ENCODE measurements at places on chromosomes 12 and 14.

DNA sequence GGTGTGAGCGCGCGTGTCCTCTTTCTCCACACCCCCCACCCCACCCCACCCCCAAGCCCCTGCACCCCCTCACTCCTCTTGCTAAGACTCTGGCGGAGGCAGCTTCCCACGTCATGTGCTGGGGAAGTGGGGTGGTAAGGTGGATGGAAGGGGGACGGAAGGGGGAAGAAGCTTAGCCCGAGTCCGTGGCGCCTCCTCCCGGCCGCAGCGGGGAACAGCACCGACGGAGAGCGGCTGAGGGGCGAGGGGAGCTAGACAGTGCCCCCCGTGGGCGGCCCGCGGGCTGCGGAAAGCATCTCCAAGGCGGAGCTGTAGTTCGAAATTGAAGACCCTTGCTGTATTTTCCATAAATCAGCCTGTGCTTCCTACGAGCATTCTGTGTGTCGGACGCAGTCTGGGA, 588 bp upstream of the GRIN2B start:
- DNase-seq, result no peak

DNA sequence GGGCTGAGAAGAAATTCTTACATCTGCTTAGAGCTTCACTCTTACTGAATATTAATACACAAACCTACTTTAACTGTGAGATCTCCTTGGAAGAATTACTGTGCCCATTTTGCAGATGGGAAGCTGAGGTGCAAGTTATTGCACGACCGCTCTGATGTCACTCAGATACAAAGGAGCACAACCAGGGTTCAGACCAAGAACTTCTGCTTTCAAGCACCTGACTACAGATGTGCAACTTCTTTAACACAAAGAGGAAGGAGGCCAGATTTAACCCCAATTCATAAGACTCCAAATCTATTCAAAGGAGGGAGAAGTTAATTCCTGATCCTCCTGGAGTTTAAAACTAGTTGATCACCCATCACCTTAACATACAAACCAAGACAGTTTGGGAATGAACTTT, 232.6 kb downstream of the VRK1 start:
- no peak for DNase-seq

DNA sequence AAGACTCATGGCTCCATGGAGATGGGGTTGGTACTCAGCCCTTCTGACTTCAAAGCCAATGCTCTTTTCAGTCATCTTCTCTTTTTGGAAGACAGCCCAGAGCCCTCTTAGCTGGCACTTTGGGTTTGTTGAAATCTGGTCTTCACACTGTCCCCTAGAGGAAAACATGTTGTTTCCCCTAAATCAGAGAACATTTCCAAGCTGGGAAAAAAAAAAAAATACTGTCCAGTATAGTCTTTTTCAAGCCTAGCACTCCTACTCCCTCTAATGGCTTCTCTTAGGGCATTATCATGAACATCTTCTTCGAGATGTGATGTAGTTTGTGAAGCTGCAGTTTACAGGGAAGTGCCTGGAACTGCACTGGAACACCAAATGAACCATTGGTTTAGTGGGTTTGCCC, 3.0 kb upstream of the ZC3H14 start:
- DNase-seq, result peak; percentile 25

GRCh38 chr14:101708853-101709532, 52.5 kb upstream of the PPP2R5C start:
- DNase-seq, result no peak

- DNase-seq, result no peak
These were observed 57.9 kb downstream of the GNS start for GRCh38 chr12:64701283-64701682.

DNA sequence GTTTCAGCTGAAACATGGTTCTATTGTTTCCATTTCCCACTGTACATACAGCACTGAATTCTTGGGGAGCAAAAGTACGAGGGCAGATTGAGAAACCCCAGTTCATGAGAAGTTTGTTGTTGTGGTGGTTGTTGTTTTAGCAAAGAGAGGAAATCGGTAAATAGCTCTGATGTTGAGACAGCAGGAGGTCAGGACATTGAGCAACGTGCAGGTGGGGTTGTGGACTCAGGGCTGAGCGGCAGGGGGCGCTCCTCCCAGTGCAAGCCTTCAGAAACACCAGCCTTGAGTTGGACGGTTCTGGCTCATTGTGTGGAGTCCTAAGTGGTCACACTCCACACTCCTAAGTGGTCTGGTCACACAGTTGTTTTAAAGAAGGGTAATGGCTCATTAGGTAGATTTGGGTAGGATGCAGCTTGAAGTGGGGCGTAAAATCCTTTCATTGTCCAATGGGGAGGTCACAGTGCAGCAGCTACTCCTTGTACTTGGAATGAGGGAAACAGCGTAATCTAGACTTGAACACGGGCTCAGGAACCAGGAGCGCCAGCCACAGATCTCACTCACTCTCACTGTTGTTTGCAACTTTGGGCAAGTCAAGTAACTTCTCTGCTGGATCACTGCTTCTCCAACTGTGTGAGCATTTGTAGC, 14.5 kb upstream of the PWP1 start:
- DNase-seq, result no peak

DNA sequence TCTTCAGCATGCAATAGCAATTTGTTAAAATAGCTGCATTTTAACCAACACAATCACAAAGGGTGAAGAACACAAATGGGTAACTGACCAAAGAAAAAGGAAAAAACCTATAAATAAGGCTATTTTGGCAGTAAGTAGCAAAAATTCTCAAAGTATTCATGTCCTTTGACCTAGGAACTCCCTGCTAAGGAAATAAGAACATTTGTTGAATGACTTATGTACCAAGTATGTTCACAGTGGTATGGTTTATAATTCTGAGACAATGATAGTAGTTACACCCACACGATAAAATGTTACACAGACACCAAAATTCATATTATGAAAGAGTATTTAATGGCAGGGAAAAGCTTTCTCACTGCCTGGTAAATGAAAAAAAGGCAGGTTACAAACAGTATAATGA, 16.9 kb downstream of the CCDC88C start:
- DNase-seq, result no peak

DNA sequence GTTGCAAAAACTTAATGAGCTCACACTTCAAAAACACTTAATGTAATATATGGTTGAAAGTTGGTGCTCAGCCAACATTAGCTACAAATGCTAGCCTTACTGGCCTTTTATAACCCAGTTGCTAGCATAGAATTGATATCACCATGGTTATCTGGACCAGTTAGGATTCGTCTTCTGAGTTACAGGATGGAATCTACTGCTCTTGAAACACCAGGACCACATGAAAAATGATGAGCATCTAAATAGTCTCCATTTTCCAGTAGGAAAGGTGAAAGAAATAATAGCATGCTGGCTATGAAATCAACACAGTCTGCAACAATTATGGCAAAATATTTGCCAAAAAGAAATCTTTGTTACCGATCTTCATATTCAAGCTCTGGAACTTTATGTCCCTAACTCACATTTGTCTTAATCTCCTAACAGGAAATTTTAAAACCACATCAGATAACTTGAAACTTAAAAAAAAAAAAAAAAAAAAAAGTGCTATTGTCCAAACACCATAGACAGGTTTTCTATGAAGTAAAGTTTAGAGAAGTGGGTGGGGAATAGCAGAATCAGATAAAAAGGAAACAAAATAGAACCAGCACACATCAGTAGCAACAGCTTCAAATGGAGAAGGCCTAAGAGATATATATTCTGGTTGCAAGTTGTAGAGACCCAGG, 12.6 kb upstream of the CD69 start:
- DNase-seq, result no peak

DNA sequence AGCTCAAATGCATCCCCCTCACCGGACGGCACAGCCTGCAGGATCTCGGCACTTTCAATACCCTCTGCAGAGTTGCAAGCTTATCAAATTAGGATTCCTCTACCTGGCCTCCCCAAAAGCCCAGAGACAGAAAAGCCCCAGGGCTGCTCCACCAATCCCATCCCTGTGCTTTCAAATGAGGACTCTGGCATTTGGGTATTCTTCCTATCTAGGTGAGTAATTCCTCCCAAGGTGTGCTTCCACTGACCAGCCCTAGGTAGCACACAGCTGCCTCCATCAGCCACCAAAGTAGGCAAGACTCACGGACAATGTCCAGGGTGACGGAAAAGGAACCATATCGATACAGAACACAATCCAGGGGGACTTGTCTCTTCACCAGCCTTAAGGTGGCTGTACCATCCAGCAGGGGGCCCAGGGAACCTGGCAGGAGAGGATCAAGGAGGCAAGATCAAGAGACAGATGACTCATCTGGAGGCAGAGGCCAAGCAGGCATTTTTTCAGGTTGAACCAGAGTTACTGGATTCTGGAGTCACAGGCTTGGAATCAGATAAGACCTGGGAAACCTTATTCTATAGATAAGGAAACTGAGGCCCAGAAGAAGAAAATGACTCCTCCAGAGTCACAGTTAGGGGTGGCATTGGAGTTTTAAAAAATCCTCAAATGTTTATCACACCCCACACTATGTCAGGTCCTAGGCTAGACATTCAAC, 9.9 kb downstream of the PMEL start:
- no peak for DNase-seq

DNA sequence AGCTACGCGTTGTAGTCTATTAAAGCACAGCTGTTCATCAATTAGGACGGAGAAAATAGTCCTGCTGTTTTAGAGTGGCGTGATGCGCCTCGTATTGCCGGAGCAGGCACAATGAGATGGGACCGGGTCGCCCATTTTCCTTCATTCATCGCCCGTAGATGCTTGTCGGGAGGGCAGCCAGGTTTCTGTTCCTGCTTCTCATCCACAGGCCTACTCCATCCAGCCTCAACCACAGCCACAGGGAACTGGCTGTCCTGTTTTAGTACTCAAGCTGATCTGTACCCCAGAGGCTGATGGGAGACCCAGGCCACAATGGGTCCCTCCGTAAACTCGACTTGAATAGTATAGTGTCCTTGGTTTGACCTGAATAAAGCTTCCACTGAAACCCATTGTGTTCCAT, 264.0 kb downstream of the VRK1 start:
- no peak for DNase-seq

DNA sequence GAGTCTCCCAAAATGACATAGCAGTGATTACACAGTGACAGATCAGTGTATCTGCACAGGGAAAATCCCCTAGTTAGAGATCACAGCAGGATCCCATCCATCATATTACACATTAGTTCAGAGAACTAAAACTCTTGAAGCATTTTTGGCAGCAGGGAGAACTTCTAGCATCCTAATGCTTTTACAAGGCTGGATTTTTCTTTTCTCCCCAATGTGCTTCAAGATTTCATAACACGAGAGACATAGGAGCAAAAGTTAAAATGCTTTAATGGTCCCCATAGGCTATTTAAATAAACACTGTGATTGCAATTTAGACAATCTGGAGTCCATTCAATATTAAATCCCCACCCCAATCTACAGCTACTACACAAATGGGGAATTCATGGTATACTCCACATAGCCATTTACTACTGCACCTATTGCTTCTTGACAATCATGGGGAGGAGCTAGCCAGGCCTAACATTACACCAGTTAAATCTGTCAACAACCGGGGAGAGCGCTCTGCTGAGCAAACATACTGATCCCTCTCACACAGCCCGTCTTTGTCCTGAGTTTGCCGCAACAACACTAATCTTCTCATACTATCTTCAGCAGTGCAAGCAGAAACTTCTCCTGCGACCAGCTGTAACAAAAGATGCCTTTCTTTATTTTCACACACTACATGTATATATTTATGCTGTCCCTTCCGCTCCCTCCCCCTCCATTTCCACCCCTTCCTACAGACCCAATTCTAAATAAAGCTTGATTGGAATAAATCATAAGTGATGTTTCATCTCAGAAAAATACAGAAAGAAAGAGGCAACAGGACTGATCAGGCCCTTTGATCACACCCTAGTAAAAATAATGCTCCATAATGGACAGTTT, 120.3 kb upstream of the SOX5 start:
- peak; percentile 44 for DNase-seq

DNA sequence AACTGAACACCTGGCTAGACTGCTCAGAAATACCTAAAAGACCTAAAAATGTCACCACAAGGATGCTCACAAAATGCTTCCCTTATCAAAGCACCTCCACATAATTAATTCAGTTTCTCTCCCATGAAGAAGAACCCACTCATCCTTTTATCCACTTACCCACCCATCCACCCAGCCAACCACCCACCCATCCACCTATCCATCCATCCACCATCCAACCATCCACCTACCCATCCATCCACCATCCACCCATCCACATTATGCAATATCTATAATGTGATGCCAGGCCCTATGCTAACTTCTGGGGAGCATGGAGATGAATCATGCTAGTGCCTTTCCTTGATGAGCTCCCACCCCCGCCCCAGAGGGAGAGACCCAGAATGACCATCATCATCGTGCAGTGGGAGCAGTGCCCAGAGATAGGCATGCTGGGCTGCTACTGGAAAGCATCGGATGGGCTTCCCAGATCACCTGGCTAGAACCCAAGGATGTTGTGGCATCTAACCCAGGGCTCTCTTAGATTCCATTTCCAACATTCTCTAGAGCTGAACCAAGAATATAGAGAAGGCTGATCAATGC, 166.6 kb downstream of the TTC7B start:
- DNase-seq, result peak; percentile 61

DNA sequence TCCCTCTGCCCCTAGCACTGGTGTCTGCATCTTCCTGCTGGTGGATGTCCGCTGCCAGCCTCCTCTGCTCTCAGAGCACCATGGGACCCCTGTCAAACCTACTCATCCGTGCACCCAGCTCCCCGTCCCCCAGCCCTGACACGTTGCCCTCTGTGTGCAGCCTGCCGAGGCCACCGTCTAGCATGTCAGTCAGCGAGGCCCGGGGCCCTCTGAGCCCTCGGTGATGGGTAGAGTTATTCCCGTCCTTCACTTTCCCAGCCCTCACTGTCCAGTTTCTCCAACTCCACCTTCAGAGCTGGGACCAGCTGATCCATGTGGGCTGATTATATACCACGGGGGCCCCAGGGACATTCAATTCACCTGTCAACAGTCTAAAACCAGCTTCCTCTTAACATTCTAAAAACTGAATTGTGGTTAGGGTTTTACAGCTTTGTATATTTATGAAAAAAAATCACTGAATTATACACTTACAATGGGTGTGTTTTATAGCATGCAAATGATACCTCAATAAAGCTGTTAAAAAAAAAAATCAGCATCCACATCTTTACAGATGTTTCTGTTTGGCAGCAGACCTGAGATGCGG, 61.3 kb downstream of the CCDC88C start:
- DNase-seq, result no peak

DNA sequence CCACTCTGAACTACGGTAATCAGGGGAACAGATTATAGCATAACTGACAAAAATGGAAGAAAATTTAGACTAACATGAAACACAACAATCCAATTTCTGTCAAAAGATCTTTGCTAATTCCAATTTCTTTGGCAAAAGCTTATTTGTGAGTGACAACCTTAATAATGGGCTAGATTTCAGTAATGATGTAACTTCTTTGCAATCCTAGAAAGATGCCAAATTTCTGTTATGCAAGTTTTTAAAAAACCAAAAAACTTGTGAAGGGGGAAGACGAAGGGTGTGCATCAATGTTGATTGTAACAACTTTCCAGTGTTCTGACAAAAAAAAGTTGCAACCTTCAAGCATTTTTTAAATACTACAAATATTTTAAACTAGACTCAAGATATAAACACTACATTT, 59.9 kb downstream of the DICER1 start:
- no peak for DNase-seq
